ENCODE measurements at places on chromosomes 1 and 21.

- peak; percentile 37 for DNase-seq
Observed at GRCh38 chr1:203126151-203126865, 1.2 kb upstream of the ADORA1 start.

- DNase-seq = no peak
Observed at GRCh38 chr1:66357478-66358197, 176.3 kb upstream of the SGIP1 start.

DNA sequence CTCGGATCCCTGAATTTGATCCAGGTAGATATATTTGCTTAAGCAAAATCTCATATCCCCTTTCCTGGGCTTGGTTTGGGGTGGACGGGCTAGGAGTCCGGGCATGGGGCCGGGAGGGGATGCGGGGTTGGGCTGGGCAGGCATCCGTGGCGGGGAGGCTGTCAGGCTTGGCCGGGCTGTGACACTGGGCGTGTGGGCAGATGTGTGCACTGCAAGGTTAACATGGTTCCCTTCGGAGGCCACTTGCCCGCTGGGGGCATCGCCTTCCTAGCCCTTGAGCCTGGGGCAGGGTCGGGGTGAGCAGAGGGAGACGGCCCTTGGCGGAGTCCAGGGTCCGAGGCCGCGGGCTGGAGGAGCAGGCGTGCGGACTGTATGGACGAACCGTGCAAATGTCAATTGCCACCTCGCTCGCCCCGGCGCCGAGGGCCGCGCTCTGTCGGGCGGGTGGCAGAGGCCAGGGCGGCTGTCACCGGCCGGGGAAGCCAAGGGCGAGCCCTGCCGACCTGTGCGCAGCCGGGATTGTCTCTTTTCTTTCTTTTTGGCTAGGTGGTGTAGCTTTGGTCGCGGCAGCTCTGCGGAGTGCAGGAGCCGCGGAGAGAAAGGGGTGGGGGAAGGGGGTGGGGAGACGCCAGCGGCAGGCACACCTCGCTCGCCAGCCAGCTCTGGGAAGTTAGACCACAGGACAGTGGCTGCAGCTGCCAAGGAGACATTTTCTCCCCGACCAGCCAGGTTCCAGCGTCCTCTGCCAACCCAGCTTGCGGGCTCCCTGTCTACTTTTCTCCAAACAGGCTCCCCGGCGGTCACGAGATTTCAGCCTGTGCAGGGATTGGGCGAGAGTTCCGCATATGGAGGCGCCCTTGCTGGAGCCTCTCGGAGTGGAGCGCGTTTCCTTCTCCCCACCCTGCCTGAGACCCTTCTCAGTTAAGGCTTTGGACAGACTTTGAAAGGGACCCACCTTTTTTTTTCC lies 1.3 kb downstream of the RCOR3 start:
- peak; percentile 57 for DNase-seq

GRCh38 chr1:107843989-107844388 lies 121.0 kb downstream of the VAV3 start:
- DNase-seq = no peak

DNA sequence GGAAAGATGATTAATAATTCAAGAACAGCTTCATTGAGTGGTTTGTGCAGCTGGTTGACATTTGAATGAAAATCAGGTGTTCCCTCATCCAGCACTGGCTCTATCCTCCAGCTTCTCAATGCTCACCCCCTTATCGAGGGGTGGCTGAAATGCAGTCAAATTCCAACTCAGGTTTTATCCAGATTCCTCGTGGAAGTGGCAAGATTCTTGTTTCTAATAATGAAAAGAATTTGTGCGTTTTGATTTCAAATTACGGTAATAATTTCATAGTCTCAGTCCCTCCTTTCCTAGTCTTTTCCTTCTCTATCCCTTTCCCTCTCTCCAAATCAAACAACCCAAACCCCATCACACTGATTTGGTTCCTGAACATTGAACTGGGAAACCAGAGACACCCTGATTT lies 3.1 kb downstream of the CNIH3 start:
- DNase-seq = no peak

GRCh38 chr21:14550135-14550534 lies 4.0 kb upstream of the SAMSN1 start:
- DNase-seq = no peak

GRCh38 chr1:35886577-35887431 lies 3.8 kb downstream of the AGO1 start:
- no peak for DNase-seq

DNA sequence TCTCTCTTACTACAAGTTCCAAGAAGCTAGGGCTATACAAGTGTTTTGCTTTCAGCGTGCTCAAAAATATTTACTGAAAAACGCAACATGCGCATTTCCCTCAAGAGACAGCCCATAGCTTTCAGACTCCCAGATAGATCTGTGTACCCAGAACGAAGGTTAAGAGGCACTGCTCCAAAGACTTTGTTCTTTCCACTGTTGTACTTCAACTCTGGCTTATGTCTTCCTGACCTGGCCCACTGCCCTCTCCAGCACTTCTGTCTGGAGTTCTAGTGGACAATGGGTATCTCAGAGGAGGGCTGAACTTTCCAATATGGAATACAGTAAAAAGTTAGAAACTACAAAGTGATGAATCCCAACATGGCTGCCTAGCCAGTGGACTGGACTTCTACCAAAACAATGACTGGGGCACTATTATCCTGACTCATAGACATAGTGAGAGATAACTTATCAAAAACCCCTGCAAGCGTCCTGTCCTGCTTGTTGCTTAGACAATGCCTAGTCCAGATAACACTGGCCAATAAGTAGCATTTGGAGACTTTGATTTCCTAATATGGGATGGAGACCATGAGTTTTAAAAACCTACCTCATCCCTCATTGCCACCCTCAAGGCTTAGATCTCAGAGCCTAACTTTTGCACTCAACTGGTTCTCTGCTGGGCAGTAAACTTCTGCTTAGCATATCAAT lies 8.8 kb upstream of the ADAR start:
- DNase-seq = no peak

DNA sequence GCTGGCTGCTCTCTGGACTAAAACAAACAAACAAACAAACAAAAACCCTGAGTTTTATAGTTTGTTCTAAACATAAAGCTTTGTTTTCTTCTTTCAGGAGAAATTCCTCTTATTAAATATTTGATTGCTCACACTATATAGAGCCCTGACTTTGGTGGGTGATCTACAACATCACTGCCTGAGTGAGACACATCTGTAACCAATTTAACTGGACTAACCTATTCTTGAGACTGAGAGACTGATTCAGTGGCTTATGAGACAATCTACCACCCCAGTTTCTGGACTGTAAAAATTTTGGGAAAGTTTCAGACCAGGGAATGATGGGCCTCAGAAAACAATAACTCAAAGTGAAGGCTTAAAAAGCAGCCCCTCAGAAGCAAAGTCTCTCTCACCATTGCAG lies 537.0 kb downstream of the NEGR1 start:
- no peak for DNase-seq

GRCh38 chr1:223208164-223209076 lies 65.4 kb upstream of the TLR5 start:
- DNase-seq = no peak

- no peak for DNase-seq
Observed at GRCh38 chr1:215502081-215502480, 65.0 kb upstream of the KCTD3 start.

Data from NCI-H1694 (cell line).